ENCODE measurements at places on chromosomes 5 and 9.

GRCh38 chr5:176652136-176652535 is 4.9 kb downstream of the TSPAN17 start:
- DNase-seq = no peak

DNA sequence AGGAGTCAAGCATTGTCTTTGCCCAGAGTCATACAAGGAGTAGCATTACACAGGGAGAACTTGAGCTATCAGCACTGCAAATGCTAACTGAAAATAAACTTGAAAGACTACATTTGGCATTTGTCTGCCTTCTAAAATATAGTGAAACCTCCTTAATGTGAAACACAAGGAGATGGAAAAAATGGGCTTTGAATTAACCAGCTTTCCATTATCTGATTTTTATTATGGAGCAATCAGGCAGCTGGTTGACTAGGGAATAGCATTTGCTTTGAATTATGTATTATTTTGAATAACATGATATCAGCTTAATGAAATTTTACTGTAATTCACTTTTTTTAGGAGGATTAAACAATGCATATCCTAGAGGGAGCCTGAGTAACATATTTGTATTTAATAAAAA is 130.8 kb downstream of the GDNF start:
- no peak for DNase-seq

DNA sequence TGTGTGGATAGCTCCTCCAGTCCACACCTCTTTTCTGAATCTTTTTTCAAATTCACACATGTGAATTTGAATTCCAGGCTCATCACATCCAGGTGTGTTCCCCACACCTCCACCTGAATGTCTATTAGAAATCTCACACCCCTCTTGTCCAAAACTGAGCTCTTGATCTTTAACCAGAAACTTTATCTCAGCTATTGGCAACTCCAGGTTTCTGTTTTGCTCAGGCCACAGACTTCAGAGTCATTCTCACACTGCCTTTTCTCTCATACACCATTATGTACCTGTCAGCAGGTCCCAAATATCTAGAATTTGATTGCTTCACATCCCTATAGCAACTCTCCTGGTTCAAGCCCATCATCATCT is 11.6 kb downstream of the NIPSNAP3B start:
- no peak for DNase-seq

GRCh38 chr5:68849103-68849502 is 244.7 kb upstream of the SLC30A5 start:
- no peak for DNase-seq

GRCh38 chr9:72509635-72510034 is 11.8 kb upstream of the TMC1 start:
- DNase-seq = no peak

GRCh38 chr9:117535973-117536372 is 121.1 kb upstream of the ASTN2 start:
- DNase-seq = no peak

DNA sequence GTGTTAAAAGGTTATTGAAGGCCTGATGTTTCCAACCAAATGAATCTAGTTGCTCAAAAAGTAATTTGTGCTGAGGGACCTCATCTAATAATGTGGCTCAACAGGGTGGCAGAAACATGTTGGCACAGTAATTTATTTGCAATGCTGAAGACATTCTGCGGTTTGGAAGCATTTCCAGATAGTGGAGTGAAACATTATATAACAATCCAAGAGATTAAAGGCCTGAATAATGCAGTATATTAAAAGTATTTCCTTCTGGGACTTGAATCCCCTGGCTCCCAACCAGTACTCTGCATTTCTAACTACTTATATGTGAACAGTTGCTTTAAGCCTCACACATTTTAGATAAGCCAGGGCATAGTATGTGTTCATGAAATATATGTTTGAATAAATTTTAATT is 25.9 kb upstream of the ALDH1A1 start:
- no peak for DNase-seq

DNA sequence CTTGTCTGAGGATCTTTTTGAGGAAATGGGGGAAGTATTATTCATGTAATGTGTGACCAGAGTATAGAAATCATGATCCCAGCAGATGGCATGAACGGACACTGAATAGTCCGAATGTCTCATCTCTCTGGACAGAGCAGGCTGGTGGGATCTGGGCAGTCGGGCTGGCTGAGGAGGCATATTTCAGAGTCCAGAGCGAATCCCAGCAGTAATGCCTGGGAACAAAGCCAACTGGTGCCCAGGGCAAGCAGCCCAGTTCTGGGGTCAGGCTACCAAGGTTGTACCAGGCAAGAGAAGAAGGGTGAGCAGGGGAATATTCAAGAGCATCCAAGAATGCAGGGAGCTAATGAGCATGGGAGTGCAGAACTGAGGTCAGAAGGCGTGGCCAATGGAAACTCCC is 306.4 kb downstream of the ZSWIM6 start:
- DNase-seq = peak; percentile 63

- no peak for DNase-seq
These were observed 57.8 kb downstream of the ERGIC1 start for GRCh38 chr5:172891716-172892421.

- no peak for DNase-seq
These were observed 209.4 kb downstream of the PIK3R1 start for GRCh38 chr5:68424799-68425537.

DNA sequence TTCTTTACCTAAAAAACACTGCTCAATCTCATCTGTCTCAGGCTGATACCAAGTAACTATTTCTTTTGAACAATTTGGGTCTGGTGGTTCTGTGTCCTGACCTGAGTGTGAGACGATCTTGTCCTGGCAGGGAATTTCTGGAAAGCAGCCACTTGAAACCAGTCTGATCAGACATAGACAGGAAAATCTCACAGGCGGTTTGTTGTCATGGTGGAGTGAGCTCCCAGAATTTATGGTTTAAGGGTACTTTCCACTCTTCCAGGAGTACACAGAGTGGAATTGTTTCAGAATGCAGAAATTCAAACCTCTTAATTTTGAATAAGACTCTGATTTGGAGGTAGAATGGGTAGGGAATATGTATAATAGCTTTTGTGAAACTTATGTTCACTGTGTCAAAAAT is 268.2 kb downstream of the ISL1 start:
- no peak for DNase-seq

Measured in amygdala (tissue), 56 donors.